ENCODE measurements at places on chromosomes 6 and 20.

DNA sequence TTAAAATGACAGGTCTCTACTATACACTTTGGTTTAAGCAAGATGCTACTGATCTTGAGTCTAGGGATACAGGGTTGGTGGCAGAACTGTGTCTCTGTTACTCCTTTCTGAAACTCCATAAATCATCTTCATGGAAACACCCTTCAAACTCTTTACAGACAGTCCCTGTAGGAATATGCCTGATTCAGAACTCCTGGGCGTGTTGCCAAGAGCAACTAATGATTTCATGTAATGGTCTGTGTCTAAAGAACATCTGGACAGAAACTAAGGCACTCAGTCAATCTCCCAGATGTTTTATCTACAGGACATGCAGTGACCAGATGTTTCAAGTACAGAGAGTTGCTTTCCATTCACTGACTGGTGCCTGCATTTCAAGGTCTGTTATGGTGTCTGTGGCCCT is 464.4 kb upstream of the CHD6 start:
- DNase-seq = no peak

- no peak for DNase-seq
These were observed 24.9 kb upstream of the PHACTR2 start for GRCh38 chr6:143652841-143653331.

GRCh38 chr6:158057213-158057987 is 75.7 kb downstream of the SYNJ2 start:
- DNase-seq = no peak

DNA sequence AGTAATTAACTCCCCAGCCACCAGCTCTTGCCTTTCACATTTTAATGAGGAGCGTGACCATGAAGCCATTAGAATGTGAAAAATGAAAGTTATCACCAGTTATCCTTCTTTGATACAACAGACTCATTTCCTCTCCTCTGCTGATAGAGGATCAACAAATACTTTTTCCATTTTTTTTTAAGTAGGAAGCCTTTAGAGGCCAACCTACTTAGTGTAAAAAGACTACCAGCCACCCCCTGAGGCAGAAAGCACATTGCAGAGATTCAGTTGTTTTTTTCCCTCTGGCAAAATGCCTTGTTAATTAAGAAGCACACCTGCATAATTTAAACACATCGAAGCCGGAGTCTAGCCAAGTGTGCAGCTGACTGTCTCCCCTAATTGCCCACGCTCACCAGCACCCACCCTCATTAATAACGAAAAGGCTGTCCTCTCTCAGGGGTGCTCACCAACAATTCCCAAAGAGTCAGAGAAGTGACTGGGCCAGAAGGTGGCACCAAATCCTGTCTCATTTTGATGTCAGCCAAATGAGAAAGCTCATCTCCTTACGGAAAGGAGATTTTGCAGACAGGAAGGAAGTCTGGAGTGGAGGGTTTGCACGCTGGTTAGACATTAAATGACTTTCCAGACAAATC is 60.9 kb upstream of the MC3R start:
- DNase-seq = no peak

DNA sequence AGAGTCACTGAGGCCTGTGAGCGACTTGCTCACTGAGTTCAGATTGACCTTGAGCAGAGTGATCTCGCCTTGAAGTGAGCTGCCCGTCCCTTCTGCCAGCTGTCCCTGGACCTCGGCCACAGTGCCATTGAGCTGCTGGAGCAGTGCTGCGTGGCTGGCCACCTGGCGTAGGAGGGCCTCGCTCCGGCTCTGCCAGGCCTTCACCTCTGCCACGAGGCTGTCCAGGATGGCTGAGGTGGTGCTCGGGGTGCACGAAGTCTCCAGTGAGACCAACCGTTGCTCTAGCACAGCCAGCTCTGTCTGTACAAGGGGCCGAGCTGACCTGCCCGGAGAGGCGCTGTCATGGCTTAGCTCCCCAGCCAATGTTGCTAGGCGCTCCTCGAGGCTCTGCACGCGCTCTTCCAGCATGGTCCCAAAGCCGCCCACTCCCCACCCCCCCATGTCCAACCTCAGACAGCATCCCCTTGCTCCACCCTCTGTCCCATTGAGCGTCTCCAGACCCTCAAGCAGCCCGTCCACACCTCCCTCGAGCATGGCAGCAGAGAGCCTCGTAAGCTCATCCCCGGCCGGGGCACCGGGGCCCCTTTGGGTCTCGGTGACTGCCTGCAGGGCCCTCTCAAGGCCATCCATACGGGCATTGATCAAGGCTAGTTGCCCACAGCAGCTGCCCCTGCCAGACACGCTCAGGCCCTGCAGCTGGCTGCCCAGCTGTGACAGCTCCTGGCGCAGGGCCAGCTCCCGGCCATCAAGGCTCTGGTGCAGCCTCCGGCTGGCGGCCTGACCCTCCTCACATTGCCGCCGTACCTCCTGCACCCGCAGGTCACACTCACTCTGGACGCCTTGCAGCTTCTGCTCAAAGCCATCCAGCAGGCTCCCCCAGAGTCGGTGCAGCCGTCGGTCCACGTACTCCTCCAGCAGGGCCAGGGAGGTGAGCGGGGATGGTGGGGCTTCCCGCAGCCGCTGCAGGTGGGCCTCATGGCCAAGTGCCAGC is 4.6 kb downstream of the EMILIN3 start:
- no peak for DNase-seq

DNA sequence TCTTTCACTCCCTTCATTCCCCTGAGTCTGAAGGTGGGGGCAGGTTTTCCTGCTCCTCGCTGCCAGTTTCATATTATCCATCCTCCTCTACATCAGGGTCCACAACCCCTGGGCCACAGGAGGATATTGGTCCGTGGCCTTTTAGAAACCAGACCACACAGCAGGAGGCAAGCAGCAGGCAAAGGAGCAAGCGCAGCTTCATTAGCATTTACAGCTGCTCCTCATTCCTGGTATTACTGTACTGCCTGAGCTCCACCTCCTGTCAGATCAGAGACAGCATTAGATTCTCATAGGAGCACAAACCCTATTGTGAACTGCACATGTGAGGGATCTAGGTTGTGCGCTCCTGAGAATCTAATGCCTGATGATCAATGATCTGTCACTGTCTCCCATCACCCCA is 380.3 kb downstream of the ARHGAP18 start:
- DNase-seq = no peak

GRCh38 chr6:118101220-118101619 is 194.2 kb downstream of the SLC35F1 start:
- no peak for DNase-seq

Data from activated CD8-positive, alpha-beta memory T cell treated with anti-CD3 and anti-CD28 coated beads for 4 hours (primary cell).